ENCODE measurements at places on chromosomes 2 and 18. TPM values are rescaled to one million over a fixed set of nuclear protein-coding genes. Genes with fewer than 3 reads are reported as not detected.
A peak's percentile ranks its signal among the peaks of the same experiment; 100 is the strongest.

Gene CHCHD5
- 37.1 TPM for total RNA-seq

Gene KCNE4
- total RNA-seq = 1.9 TPM

DNA sequence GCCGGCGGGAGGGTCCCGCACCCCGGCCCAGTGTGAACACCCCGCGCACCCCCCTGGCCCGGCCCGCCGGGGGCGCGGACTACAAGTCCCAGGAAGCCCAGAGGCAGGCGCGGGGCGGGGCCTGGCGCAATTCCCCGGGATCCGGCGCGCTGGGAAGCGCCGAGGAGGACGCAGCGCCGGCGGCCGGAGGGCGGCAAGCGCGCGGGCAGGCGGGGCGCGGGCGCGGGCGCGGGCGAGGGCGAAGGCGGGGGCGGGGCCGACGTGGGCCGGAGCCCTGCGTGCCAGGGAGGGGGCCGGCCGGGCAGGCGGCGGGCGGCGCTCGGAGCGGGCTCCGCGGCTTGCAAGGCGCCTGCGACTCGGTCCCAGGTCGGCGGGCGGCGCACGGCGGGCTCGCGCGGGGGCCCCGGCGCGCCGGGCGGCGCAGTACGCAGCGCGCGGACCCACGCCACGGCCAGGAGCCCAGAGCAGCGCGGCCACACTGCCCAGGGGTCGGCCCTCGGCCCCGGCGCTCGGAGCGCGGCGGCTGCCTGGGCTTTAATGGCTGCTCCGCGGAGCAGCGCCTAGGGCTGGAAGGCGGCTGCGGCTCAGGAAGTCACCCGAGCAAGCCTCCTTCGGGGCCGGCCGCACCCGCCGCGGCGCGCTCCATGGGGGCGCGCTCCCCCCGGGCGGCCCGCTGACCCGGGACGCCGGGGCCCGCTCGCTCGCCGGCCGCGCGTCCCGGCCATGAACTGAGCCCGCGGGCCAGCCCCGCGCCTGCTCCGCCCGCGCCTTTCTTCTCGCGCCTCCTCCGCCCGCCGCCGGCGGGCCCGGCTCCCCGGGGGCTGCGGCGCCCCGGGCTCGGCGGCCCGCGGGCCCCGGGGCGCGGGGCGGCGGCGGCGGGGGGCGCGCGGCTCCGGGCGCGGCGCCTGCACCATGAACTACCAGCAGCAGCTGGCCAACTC is at the start of gene AGAP1:
Gene AGAP1 (plus strand): TSS at position 269 of the 941 bp plus-strand sequence.
- DNase-seq = peak; percentile 98

Gene MAP3K20
- total RNA-seq = 22.0 TPM

Gene KCNG2
- not detected for total RNA-seq

GRCh38 chr18:45521777-45522176 is 93.5 kb upstream of the SLC14A2 start:
- no peak for DNase-seq

Gene ACVR2A
- total RNA-seq = 10.4 TPM

Gene GATA6
- total RNA-seq = 47.1 TPM

GRCh38 chr2:197349699-197350098 is 39.1 kb upstream of the ANKRD44 start:
- no peak for DNase-seq

Gene SIX3
- total RNA-seq = not detected

- no peak for DNase-seq
These were observed 56.5 kb downstream of the CCDC195 start for GRCh38 chr2:224659714-224660113.

DNA sequence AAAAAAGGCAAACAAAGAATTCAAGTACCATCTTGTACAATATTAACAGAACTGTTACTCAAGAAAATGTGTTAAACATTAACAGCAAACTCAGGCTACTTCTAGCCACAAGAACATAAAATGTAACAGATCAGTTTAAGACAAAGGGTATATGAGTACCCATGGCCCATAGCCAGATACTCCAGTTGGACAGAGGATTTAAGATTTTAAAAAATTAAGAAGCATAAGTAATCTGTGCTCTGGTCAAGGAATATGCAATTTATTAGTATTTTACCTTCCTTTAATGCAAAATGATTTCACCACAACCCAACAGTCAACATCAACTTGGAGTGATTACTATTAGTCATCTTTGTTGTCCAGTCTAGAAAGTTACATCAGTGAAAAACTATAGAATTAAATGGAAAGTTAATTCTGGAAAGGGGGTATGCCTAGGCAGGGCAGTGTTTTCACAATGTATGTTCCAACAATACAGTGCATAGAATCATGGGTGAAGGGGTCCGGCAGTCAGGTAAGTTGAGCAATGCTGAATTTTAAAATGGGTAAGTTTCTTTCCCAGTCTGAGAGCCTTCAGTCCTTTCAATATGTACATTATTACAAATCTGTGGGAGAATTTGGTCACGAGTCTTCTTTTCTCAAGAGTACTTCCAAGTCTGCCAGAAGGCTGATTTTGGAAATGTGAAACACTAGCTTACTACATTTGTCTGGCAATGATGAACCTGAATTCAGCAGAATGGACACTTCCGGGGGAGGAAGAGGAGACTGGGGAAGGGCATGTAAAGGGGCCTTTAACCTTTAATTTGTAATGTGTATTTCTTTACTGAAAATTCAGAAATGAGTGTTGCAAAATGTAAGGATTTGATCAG is 34.5 kb downstream of the SFT2D3 start:
- DNase-seq = no peak

DNA sequence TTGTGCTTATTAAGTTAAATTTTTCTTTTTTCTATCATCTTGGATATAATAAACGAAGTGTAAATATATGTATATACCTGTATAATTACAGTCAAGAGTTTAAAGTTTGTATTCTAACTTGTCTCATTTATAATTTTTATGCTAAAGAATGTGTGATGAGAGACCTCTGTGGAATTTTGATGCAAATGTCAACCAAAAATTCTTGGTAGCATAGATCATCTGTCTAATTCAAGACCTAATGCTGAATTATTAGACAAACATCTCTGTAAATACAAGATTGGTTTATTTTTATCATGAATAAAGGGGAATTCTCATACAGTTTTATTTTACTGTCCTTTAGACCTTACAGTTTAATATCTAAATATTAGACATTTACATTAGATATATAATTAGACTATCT is 149.2 kb upstream of the VWC2L start:
- DNase-seq = no peak

Gene LRRTM1
- not detected for total RNA-seq

DNA sequence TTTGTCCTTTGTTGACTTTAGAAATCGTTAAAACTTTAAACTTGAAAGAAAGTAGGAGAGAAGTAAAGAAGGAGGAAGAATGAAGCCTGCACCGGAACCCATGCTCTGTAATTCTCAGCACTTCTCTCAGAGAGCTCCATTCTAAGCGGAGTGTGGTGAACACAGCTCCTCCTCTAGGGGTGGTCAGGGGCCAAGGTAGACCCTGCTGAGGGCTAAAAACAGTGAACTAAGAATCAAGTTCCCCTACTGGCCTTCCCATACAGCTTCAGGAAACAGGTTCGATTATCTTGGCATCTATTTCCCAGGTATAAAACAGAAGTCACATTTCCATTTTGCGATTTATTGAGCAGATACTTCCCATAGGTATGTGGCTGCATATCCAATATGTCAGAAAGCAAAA is 92.7 kb upstream of the ASAP2 start:
- no peak for DNase-seq

DNA sequence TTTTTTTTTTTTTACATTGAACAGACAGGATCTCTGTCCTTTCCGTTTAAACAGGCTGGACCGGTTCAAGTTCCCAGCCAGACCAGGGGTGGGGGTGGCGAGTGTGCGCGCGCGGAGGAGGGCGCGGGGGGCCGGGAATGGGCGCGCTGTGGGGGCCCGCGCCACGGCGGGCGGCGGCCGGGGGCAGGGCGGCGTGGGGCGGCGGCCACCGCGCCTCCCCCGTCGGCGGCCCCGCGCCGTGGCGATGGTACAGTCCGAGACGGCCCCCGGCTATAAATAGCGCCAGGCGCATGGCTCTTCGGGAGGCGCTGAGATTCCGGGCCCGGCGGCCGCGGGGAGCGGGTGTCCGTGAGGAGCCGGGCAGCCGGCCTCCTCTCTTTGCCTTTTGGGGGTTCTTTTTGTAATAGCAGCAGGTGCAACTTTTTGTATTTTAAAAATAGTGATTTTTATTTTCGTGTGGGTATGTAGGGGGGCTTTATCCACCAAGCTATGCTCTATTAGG is 430 bp upstream of the CELF4 start:
- DNase-seq = no peak

DNA sequence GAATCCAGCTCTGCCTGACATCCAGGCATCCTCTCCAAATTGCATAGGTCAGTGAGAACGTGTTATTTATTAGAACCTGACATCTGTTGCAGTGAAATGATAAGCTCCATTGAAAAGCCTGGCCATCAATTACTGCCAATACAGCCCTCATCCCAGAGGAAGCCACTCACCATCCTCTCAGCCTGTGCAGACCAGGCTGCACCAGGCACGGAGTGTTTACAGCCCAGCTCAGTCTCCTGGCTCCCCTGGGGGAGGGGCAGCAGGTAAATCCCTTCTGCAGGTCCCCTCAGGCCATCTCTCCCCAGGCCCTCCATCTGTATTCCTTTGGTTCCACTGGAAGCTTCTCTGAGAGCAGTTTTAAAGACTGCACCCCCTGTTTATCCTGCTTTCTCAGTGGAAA is 82.6 kb upstream of the FOSL2 start:
- DNase-seq = no peak

DNA sequence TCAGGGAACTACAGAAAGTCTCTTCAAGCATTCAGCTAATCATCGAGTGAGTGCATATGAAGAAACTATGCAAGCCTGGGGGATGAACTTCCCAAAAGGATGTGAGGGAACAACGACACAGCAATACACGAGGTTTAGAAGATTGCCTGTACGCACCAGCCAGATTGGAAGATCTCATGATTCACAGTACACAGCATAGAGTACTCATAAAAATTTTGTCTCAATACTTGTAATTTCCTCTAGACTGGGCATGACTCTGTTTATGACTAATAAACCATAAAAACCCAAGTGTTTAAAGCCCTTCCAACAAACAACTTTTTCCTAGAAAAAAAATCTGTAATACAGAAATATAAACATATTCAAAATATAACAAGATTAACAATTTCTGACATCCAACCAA is 279.7 kb downstream of the KCNJ3 start:
- DNase-seq = no peak

Gene LOXL3
- total RNA-seq = 13.5 TPM

Data from upper lobe of left lung (tissue), 6 donors.